ENCODE measurements at places on chromosomes 2 and 18.

GRCh38 chr2:30679426-30680088, 127.7 kb downstream of the CAPN13 start:
- no peak for DNase-seq

DNA sequence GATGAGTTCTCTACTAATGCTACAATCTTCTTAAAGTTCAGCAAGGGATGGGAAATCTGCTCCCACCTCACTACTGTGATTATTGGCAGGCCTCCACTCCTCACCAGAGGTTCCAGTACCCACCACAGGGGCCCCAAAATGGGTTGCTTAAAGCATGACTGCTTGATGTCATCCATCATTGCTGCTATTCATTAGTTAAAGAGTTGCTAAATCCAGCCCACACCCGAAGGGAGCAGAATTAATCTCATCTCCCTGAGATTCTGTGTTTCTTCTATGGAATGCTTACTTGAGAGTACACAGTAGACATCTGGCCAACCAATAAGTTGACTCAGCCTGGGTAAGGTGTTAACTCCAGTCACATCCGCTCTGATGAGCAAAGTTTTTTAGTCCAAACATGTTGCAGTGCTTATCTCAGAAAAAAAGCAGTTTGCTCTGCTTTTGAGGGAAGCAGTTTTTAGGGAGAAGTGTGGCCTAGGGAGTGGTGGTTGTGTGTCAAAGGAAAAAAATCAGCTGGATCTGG, 690.2 kb upstream of the POU3F3 start:
- no peak for DNase-seq

DNA sequence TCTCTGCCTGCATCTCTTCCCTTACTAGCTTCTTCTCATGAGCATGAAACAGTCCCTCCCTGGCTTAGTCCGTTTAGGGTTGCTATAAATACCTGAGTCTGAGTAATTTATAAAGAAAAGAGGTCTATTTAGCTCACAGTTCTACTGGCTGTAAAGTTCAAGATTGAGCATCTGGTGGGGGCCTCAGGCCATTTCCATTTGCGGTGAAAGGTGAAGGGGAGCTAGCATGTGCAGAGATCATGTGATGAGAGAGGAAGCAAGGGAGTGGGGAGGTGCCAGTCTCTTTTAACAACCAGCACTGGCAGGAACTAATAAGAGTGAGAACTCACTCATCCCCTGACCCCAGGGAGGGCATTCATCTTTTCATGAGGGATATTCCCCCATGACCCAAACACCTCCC, 26.8 kb downstream of the RHBDD1 start:
- no peak for DNase-seq

- DNase-seq, result no peak
These were observed 17.4 kb downstream of the RUFY4 start for GRCh38 chr2:218086478-218086877.

GRCh38 chr2:211228559-211228958, 672.2 kb downstream of the CPS1 start:
- no peak for DNase-seq

- DNase-seq, result no peak
These were observed 116.2 kb downstream of the METTL8 start for GRCh38 chr2:171317492-171318125.

- no peak for DNase-seq
These were observed 47.8 kb upstream of the MGAT5 start for GRCh38 chr2:134206031-134206430.

DNA sequence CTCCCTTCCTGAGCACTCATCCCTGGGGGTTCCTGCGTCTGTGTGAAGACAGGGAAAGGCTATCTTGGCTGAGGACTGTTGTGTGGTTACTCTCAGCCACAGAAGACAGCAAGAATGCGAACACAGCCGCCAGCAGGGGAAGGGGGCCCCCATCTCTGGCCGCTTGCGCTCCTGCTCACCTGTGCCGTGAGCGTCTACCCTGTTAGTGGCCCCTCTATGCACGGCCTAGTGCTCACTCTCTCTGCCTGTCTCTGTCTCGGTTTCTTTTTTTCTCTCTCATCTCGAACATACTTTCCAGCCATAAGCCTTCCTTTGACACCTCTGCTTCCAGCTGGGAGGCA, 206.7 kb upstream of the APCDD1 start:
- no peak for DNase-seq

- no peak for DNase-seq
These were observed at the start of gene GNAL for GRCh38 chr18:11688972-11689668. Gene GNAL, plus strand, starts transcription at chr18:11689264. Its CDS starts 300 bp downstream, at chr18:11689564.

DNA sequence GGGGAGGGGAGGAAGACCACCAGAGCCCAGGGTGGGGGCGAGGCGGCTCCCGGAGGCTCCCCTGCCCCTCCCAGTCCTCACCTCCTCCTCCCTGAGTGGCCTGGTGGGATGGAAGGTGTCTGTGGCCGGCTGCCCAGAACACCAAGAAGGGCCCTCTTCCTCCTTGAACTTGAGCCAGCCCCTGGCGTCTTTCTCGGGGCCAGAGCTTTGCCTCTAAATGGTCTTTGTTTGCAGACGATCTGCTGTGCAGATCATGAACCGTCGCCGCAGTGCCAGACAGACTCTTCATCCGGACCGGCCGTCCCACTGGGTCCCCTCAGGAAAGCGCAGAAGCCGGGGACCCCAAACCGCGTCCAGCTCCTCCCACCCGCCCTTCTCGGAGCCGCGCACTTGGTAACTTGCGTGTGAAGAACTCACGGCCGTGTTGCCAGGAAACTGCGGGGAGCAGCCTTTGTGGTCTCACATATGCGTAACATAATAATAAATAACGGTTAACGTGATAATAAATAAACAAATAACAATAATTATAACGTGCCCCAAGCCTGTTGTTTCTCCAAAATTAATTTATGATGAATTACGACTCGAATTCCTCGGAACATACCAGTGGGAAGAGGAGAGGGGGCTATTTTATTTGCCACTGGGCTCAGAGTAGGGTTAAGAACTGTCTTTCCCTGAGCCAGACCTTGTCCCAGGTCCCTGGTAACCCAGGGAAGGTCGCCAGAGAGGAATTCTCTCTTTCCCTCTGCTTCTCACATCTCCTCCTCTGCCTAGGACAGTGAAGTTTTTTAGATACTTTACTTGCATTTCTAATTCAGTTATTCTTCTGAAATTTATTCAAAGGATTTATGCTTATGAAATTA, 41.0 kb downstream of the PTGR3 start:
- DNase-seq, result no peak

DNA sequence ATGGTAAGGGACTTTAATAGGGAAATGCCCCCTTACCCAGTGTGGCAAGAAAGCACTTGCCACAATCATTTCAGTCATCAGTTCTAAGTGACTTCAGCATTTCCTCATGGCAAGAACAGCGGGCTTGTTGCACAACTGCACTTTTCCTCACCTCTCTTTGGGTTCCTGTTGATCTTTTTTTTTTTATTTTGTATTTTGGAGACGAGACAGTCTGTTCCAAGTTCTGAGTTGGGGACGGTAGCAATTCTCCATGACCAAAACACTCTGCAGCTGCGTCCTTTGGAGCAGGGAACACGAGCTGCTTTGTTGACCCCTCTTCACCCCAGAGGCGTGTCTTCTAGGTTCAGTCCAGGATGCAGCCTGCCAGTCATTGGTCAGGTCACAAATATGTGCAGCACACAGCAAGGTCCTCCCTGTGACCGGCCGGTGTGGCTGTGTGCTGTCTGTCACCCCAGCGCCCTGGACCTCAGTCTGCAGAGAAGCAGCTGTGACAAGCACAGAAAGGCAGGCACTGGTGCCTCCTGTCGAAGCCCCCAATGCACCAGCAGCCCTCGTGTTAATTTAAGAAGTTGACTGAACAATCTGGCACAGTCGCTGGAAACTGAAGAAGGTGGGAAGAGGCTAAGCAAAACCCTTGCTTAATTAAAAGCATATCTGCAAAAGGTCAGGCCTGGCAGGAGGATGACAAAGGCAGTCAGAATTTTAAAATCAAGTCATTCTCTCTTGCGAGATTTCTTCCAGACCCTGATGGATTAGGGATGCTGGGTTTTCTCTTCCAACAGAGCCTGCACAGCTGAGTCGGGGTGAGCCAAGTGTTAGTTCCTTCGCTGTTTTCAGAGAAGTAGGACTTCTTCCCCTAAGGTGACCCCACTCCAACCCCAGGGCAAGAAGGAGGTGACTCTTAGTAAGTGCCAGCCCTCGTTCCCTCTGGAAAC, 96.7 kb upstream of the COPS8 start:
- no peak for DNase-seq

DNA sequence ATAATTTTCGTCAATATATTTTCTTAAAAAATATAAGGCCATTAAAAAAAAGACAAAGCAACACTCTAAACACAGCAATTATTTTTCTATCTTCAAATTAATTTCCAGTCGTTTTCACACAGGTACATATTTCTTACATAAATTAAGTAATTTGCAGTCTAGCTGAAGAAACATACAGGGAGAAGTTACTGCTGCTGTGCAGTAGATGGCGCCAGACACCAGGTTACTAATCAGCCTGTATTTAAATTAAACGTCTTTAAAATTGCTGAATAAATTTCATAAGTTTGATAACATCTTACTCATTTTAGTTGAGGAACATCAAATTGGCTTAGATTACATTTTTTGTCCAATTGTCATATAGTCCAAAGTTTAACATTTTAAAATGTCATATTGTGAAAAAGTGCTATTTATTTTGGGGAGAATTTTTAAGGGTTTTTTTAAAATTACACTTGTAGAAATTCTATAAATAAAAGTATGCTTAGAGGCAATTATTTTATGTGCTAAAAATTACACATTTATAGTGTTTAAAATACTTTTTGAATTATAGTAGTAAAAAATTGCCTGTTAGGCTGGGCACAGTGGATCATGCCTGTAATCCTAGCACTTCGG, 88.4 kb downstream of the PMAIP1 start:
- DNase-seq, result peak; percentile 69

DNA sequence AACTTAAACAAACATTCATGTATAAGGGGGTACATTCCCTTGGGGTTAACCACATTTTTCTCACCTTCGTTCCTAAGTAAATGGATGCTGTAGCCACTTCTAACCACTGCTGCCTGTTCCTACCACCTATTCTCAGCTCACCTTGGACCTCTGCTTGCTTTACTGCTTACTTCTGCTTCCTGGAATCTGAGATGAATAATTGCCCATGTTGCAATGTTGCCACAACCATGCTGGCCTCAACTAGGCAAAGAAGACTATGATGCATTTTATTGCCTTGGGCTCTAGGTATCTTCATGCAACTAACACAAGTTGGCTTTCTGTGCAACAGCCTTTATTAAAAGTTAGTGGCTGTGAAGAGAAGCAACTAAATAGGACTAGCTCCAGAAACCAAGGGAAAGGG, 106.3 kb upstream of the TCF4 start:
- DNase-seq, result peak; percentile 31

GRCh38 chr2:206701952-206702605, 16.1 kb downstream of the DYTN start:
- DNase-seq, result no peak

Measured in OCI-M1 (cell line).